ENCODE measurements at places on chromosomes 7 and 10. TPM values are rescaled to one million over a fixed set of nuclear protein-coding genes. Genes with fewer than 3 reads are reported as not detected.

Gene WNT8B
- 0.07 TPM for total RNA-seq

Gene CTBP2
- total RNA-seq = 88.3 TPM

Gene AP4M1
- total RNA-seq = 31.7 TPM

DNA sequence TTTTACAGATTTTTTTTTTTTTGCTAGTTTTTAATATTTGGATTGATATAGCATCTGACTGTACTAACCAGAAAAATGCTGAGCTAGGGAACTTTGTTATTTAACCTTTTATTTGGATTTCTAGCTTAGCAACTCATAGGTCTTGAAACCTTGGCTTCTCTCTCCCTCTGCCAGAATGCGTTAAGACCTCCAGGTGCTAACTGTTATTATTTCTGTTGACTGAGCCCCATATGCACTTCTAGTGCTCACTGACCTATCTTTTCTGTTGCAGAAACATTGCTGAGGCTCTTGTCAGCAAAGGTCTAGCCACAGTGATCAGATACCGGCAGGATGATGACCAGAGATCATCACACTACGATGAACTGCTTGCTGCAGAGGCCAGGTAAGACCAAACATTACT is 143.6 kb downstream of the LRRC4 start:
- no peaks in the 10 kb centered on the region for H3K36me3 ChIP-seq
- no peaks in the 10 kb centered on the region for H3K27me3 ChIP-seq
- peak overlapping the region; percentile 86 for H3K27ac ChIP-seq
- no peak for DNase-seq

DNA sequence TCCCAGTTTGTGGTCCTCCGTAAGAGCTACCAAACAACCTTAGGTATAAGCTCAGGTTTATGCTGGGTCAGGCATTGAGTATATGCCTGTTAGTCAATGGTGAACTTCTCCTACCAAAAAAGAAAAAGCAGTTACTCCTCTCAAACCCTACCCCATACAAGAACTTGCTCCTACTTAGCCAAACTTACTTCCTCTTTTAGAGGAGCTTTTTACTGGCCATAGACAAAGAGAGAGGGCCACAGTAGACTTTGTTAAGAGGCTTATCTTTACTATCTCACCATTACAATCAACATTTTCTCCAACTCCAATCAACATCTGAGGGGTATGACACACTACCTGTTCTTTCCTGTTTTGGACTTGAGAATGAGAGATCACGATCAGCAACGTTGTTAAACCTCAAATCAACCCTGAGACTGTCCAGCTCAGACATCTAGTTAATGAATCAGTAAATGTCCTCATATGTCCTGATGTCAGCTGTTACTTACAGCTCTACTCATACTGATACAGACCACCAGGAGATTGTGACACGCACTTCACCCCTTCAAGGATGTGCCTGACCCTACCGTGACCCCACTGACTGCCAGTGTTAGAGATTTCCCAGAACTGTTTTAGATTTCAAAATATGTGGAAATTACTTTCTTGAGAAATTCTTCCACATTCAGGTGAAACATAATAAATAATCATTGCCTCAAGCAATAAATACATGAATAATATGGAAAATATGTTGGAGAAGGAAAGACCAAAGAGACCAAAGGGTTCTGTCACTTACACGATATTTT is 18.4 kb upstream of the CCDC71L start:
- H3K27me3 ChIP-seq = no peaks in the 10 kb centered on the region
- peaks cover 11% of the 10 kb centered on the region for H3K4me1 ChIP-seq
- no peak overlapping the region for H3K27ac ChIP-seq
- peak; percentile 13 for DNase-seq

- no peaks in the 10 kb centered on the region for H3K4me1 ChIP-seq
- DNase-seq = no peak
- H3K36me3 ChIP-seq = no peaks in the 10 kb centered on the region
- H3K27me3 ChIP-seq = no peaks in the 10 kb centered on the region
These were observed 213.1 kb downstream of the PHTF2 start for GRCh38 chr7:78011642-78012041.

DNA sequence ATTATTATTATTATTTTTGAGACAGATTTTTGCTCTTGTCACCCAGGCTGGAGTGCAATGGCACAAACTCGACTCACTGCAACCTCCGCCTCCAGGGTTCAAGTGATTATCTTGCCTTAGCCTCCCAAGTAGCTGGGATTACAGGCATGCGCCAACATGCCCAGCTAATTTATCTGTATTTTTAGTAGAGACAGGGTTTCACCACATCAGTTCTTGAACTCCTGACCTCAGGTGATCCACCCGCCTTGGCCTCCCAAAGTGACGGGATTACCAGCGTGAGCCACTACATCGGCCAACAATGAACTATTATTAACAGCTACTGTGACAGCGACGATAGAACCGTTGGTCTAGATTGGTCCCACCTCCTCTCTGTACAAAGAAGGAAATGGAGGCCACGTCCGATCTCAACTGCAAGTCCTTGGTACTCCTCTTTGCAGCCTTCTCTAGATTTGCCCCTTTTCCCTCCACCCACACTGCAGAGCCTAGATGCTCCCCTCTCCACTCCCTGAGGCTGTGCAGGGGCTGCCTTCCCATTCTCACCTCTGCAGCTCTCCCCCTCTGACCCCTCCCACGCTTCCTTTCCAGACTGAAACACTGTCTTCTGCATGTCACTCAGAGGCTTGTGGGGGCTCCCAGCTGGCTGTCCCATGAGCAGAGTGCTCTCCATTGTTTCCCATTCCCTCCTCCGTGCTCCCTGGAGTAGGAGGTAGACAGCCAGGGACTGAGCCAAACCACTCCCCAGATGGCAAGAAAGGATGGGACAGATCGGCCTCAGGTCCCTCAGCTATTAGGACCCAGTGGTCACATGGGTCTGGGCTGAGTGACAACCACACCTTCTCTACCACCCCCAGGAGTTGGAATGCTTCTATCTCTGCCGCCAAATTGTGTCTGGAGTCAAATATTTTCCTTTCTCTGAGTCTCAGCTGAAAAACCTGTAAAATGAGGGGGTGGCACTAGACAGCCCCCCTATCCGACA is 2.3 kb downstream of the LOXL4 start:
- H3K4me1 ChIP-seq = peaks cover 25% of the 10 kb centered on the region
- H3K27me3 ChIP-seq = no peaks in the 10 kb centered on the region
- no peak for DNase-seq

DNA sequence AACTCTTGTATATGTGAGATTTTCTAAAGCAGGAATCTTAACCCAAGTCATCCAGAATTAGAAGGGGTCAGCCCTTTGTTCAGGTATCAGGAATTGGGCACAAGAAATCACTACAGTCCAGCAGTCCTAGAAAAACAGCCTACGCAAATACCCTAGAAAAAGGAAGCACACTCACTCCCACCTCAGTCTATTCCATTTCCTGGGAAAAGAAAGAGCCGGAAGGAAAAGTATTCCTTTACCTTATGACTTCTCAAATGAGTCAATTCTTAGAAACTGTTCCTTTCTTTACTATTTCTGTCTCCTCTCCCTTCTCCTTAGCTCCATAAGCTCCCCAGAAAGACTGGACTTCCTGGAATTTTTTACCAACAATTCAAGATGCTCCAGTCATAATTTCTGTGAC is 62.7 kb downstream of the DNAJC12 start:
- H3K27ac ChIP-seq = no peak overlapping the region
- no peak overlapping the region for H3K4me3 ChIP-seq
- H3K27me3 ChIP-seq = no peaks in the 10 kb centered on the region
- H3K4me1 ChIP-seq = no peaks in the 10 kb centered on the region
- DNase-seq = no peak

GRCh38 chr7:139044813-139045794 is 9.3 kb upstream of the ZC3HAV1L start:
- no peak overlapping the region for H3K4me3 ChIP-seq
- no peaks in the 10 kb centered on the region for H3K36me3 ChIP-seq
- no peaks in the 10 kb centered on the region for H3K4me1 ChIP-seq
- no peak overlapping the region for H3K27ac ChIP-seq
- no peaks in the 10 kb centered on the region for H3K27me3 ChIP-seq

- H3K27me3 ChIP-seq = no peaks in the 10 kb centered on the region
- DNase-seq = no peak
- H3K36me3 ChIP-seq = peaks cover 44% of the 10 kb centered on the region
- no peaks in the 10 kb centered on the region for H3K4me1 ChIP-seq
- no peak overlapping the region for H3K27ac ChIP-seq
- no peak overlapping the region for H3K4me3 ChIP-seq
These were observed 11.7 kb downstream of the ORC5 start for GRCh38 chr7:104196161-104196560.

DNA sequence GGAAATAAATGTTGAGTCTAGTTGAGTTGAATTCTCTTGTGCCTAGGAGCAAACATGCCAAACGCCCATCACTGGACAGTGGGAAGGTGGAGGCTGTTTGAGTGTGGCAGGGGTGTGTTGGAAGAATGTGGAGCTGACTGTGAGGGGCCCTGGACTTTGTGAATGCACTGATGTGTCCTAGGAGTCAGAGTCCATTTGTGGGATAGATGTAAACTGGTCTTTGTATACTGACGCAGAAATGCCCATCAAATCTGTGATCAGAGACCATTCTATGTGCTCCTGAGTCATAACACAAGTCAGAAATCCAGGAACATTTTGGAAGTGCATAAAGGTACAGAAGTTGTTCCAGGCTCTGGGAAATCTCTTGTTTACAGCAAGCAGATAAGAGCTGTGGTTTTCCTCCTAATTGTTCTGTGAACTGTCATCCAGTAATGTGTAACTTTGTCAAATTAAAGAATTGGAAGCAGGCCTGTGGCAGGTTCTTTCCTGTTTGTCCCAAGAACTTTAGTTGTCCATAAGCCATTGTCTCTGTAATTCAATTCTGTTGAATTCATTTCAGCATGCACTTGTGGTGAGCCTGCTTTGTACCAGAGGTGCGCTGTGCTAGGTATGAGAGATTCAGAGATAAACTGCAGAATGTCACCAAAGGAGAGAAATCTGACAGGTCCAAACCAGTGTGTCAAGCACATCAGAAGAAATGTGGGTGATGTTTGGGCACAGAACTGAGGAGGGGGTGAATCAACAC is 7.6 kb downstream of the PRXL2A start:
- DNase-seq = no peak
- H3K36me3 ChIP-seq = no peaks in the 10 kb centered on the region
- peaks cover 52% of the 10 kb centered on the region for H3K4me1 ChIP-seq
- no peaks in the 10 kb centered on the region for H3K27me3 ChIP-seq

DNA sequence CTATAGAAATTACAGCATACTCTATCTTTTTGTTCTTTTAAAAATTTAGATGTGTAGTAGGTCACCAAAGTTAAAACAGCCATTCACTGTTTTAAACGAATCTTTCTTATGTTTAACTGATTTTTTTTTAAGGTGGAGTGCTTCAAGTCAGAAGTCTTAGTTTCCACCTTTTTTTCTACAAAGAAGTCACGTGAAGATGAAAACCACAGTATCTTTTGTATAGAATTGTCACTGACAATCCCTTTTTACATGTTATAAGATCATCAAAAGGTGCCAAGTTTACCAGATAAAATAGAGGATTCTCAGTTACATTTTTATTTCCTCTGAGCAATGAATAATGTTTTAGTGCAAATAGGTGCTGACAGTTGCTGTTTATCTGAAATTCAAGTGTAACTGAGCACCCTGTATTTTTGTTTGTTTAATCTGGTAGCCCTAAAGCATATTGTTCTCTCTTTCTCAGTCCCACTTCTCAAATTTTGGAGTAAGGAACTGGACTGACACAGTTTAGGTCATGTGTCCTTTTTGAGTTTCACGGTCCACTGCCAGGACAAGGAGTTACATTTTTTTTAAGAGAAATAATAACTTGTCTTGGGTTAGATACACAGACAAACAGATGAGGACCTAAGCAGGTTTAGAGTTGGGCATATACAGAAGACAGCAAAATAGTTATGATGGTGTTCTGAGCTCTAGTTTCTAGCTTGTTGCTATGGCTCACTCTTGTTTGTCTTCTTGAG is 233.2 kb upstream of the MBL2 start:
- no peaks in the 10 kb centered on the region for H3K36me3 ChIP-seq
- no peak for DNase-seq
- no peaks in the 10 kb centered on the region for H3K27me3 ChIP-seq

GRCh38 chr7:6614953-6615722 is at the start of gene ZNF853:
ZNF853 (plus strand) TSS chr7:6615610; CDS start chr7:6616175, 565 bp downstream.
- H3K27me3 ChIP-seq = no peaks in the 10 kb centered on the region
- peak within 1 kb of the TSS; percentile 63 for H3K4me3 ChIP-seq
- H3K4me1 ChIP-seq = peaks cover 3% of the 10 kb centered on the region
- peak; percentile 80 for DNase-seq
- H3K27ac ChIP-seq = no peak within 1 kb of the TSS

DNA sequence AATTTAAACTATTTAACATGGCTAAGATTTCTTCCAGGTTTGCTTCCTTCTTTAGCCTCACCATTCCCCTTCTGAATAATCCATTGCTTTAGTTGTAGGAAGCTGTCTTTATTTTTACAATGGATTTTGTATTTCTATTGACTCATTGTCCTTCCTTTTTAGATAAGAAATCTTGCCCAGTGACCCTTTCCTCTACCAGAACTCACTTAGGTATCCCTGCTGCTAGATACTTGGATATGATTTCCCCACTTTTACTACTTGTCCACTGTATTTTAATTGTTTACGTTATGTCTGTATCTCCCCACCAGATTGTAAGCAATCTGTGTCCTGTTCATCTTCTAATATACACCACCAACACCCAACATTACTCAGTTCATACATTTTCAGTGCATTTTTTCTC is 47.7 kb upstream of the MDFIC start:
- no peak overlapping the region for H3K4me3 ChIP-seq
- no peak overlapping the region for H3K27ac ChIP-seq
- no peaks in the 10 kb centered on the region for H3K27me3 ChIP-seq
- no peaks in the 10 kb centered on the region for H3K36me3 ChIP-seq
- DNase-seq = no peak
- no peaks in the 10 kb centered on the region for H3K4me1 ChIP-seq

- H3K4me1 ChIP-seq = no peaks in the 10 kb centered on the region
- no peak overlapping the region for H3K27ac ChIP-seq
- H3K4me3 ChIP-seq = no peak overlapping the region
- no peaks in the 10 kb centered on the region for H3K27me3 ChIP-seq
These were observed 3.2 kb upstream of the CEP55 start for GRCh38 chr10:93493162-93493561.

- DNase-seq = no peak
- no peaks in the 10 kb centered on the region for H3K4me1 ChIP-seq
- H3K27ac ChIP-seq = no peak overlapping the region
- no peaks in the 10 kb centered on the region for H3K27me3 ChIP-seq
- no peak overlapping the region for H3K4me3 ChIP-seq
- no peaks in the 10 kb centered on the region for H3K36me3 ChIP-seq
These were observed 226.6 kb downstream of the PAXIP1 start for GRCh38 chr7:154776350-154776749.

- DNase-seq = no peak
- no peaks in the 10 kb centered on the region for H3K36me3 ChIP-seq
- H3K4me3 ChIP-seq = no peak overlapping the region
- H3K27me3 ChIP-seq = no peaks in the 10 kb centered on the region
These were observed 893.4 kb downstream of the XPNPEP1 start for GRCh38 chr10:109029870-109030269.

- H3K36me3 ChIP-seq = no peaks in the 10 kb centered on the region
- no peak overlapping the region for H3K27ac ChIP-seq
- peaks cover 5% of the 10 kb centered on the region for H3K4me1 ChIP-seq
- no peak for DNase-seq
These were observed 4.2 kb upstream of the CCM2 start for GRCh38 chr7:44995555-44996493.

Measured in cardiac muscle cell (in vitro differentiated cells and primary cell).